Stimulated activated naive B cell treated with anti-CD40 and anti-IgM and Interleukin-4, amounts not matched to agents 10 μg/mL and 1 μg/mL and 100 μg/mL, for 72 hours (primary cell): ENCODE measurements at places on chromosomes 2 and 18.

DNA sequence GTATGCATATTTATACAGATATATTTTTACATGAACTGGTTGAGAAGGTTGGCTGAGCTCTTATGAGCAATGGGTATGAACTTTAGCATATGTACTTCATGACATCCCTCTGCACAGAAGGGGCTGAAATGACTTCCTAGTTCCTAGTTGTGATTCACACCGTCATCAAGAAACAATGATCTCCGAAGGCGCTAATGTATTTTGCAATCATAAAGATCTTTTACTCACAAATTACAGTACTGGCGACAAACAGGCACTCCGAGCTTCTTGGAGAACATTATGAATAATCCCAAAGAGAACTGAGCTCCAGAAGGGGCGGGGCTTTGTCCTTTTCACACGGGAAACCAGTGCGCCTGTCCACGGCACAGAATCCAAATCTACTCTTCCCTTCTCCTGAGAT lies 18.1 kb downstream of the BCL2 start:
- no peak for DNase-seq
- peaks cover 65% of the 10 kb centered on the region for H3K36me3 ChIP-seq
- peak overlapping the region; percentile 46 for H3K4me3 ChIP-seq
- H3K4me1 ChIP-seq: peaks cover 61% of the 10 kb centered on the region
- no peaks in the 10 kb centered on the region for H3K27me3 ChIP-seq

- H3K4me3 ChIP-seq: no peak overlapping the region
- H3K27ac ChIP-seq: no peak overlapping the region
- no peaks in the 10 kb centered on the region for H3K27me3 ChIP-seq
- DNase-seq: no peak
These were observed 204.8 kb upstream of the GALNT5 start for GRCh38 chr2:157052685-157053224.

GRCh38 chr2:112257575-112257974 lies 2.7 kb upstream of the ZC3H8 start:
- H3K36me3 ChIP-seq: peaks cover 20% of the 10 kb centered on the region
- H3K4me3 ChIP-seq: no peak overlapping the region
- DNase-seq: no peak
- peak overlapping the region; percentile 88 for H3K27ac ChIP-seq
- no peaks in the 10 kb centered on the region for H3K27me3 ChIP-seq

- H3K4me3 ChIP-seq: no peak overlapping the region
- H3K27ac ChIP-seq: no peak overlapping the region
- peaks cover 19% of the 10 kb centered on the region for H3K4me1 ChIP-seq
- DNase-seq: no peak
These were observed 11.1 kb upstream of the INO80C start for GRCh38 chr18:35508746-35509338.

GRCh38 chr18:79570266-79571201 lies 109.1 kb upstream of the CTDP1 start:
- H3K4me3 ChIP-seq: no peak overlapping the region
- H3K27me3 ChIP-seq: peaks cover 16% of the 10 kb centered on the region
- H3K4me1 ChIP-seq: peaks cover 13% of the 10 kb centered on the region
- peaks cover 20% of the 10 kb centered on the region for H3K36me3 ChIP-seq
- no peak for DNase-seq

DNA sequence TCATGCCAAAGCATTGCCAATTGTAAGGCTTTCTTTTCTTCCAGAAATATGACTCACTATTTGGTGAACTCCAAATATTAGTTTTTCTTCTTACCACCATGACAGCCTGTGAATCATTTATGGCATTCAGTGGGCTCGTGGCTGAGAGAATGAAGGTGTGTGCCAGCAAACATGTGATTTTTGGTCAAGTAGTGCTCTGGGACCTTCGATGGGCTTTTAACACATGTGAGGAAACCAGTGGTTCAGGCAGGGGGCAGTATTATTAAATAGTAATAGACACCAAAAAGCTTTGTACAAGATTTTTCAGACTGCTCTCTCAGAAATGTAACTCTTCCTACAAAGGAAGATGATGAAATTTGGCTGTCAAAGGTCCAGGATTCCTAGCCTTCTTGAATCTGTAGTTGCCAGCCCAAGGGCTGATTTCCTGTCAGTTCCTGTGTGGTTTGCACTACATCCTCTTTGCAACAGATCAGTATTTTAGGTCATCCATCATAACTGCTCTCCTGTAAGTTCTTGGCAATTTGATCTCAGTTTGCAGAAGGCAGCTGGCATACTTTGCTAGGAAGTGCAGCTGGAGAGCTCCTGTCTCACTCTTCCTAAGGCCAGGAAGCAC lies 64.3 kb downstream of the BABAM2 start:
- DNase-seq: no peak
- no peak overlapping the region for H3K4me3 ChIP-seq
- H3K36me3 ChIP-seq: peaks cover 23% of the 10 kb centered on the region
- no peaks in the 10 kb centered on the region for H3K27me3 ChIP-seq
- H3K27ac ChIP-seq: peak overlapping the region; percentile 37

DNA sequence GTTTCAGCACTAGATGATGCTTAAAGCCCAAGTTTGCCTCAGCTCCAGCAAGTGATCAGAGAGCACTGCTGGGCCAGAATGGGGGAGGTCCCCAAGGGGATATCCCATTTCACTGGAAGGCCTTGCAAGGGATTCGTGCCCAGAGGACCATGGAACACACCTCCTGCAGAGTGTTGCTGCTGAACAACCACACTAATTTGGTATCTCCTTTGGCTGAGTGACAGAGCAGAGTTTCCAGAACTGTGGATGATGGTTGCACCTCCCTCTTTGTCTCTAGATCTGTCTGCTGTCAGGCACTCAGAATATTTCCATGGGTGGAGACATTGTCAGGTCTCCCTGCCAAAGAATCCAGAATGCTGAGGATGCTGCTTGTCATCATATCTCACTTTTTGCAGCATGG lies 484.8 kb upstream of the NETO1 start:
- no peak for DNase-seq
- H3K4me3 ChIP-seq: no peak overlapping the region
- H3K27ac ChIP-seq: no peak overlapping the region
- no peaks in the 10 kb centered on the region for H3K27me3 ChIP-seq

DNA sequence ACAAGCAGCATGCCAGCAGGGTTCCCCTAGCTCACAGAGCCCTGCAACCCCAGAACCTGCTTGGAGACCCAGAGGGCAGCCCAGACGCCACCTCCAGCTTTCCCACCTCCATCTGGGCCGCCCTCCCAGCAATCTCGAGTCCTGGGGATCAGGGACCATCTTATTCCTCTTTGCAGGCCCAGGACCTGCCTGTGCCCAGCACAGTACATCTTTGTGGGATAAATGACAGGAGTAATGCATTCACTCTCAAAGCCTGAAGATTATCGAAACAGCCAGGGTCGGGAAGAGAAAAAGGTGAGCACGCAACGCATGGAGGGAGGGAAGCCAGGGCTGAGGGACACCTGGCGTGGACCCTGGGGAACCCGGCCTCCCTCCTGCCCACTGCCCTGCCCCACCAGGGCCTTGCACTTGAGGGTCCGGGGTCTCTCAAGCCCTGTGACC lies 144.1 kb downstream of the NDUFA10 start:
- H3K27me3 ChIP-seq: peaks cover 35% of the 10 kb centered on the region
- DNase-seq: no peak
- no peak overlapping the region for H3K4me3 ChIP-seq
- peaks cover 21% of the 10 kb centered on the region for H3K4me1 ChIP-seq
- no peak overlapping the region for H3K27ac ChIP-seq
- peaks cover 10% of the 10 kb centered on the region for H3K36me3 ChIP-seq

DNA sequence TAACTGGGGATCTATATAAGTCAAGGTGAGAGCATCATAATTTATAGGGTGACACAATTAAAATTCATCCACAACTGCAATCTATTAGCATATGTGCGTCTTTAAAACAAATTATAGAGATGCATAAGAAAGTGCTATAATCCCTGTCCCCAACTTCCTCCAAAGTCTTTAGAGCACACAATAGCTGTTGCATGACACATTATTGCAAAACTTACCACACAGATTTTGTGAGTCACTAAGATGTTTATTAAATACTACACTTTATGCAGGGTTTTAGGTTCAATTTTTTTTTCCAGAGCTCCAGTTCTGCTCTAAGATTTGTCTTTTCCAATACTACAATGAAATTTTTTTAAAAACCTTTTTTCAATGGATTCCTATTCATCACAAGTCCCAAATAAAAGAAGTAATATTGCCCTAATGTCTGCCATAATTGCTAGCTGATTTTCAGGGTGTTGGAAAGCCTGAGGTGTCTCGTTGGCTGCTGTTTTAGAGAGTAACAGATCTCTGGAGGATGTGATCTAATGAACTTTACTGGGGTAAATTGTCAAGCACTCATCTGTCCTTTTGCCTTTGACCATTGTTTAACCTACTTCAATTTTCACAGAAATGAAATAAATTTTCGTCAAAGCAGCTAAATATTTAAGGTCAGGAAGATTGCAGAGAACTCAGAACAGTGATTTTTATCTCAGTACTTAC lies 250.5 kb upstream of the NETO1 start:
- no peak overlapping the region for H3K27ac ChIP-seq
- no peak for DNase-seq
- no peaks in the 10 kb centered on the region for H3K36me3 ChIP-seq
- H3K4me3 ChIP-seq: no peak overlapping the region
- H3K4me1 ChIP-seq: peaks cover 8% of the 10 kb centered on the region
- H3K27me3 ChIP-seq: no peaks in the 10 kb centered on the region

- no peaks in the 10 kb centered on the region for H3K27me3 ChIP-seq
- H3K27ac ChIP-seq: peak overlapping the region; percentile 92
- H3K4me3 ChIP-seq: peak overlapping the region; percentile 62
- peaks cover 41% of the 10 kb centered on the region for H3K36me3 ChIP-seq
These were observed 245.3 kb downstream of the STK39 start for GRCh38 chr2:168002021-168002553.

DNA sequence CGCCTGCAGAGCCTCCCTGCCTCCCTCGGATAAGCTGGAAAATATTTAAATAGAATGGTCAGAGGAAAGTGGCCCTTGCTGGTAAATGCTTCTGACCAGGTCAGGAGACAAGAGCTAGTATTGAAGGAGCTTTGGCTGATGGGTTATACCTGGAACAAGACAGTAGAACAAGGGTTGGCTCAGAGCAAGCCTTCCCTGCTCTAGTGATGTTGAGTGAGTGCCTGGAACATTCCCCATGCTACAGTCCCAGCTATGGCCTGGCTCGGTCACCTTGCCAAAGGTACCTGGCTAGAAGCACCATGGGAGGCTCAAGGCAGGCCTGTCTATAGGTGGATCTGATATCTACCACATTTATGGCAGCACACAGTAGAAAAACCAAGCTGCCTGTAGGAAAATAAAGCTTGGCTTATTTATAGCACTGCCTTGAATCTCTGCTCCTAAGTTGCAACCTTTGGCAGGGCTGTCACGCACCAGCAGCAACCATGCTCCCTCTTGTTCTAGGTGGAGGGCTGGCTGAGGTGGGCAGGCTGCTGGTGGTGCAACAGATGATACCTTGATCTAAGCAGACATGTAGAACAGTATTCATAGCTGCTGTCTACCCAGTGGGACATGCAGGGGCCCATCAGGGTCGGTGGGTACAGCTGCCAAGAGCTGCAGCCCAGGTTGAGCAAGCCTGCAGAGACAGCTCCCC lies 66.7 kb upstream of the BCL2L11 start:
- no peak for DNase-seq
- H3K27me3 ChIP-seq: no peaks in the 10 kb centered on the region
- no peaks in the 10 kb centered on the region for H3K36me3 ChIP-seq
- H3K4me1 ChIP-seq: peaks cover 96% of the 10 kb centered on the region
- peak overlapping the region; percentile 92 for H3K27ac ChIP-seq
- no peak overlapping the region for H3K4me3 ChIP-seq

DNA sequence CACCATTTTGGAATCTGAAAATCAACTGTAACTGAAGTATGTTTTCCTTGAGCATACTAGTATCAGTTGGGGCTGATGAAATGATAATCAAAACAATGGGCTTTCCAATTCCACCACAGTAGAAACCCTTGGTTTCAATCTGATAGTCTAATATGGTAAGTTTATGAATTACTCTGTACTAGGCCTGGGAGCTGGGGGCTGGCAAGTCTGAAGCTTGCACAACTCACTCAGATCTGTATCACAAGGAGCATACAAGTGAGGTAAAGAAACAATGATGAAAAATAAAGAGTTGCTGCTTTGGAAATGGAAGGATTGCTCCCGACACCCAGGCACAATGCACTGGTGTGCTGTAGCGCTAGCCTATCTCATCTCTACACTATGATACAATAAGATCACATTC lies 19.4 kb downstream of the ZEB2 start:
- peaks cover 31% of the 10 kb centered on the region for H3K36me3 ChIP-seq
- DNase-seq: no peak
- H3K4me1 ChIP-seq: peaks cover 49% of the 10 kb centered on the region
- no peaks in the 10 kb centered on the region for H3K27me3 ChIP-seq

DNA sequence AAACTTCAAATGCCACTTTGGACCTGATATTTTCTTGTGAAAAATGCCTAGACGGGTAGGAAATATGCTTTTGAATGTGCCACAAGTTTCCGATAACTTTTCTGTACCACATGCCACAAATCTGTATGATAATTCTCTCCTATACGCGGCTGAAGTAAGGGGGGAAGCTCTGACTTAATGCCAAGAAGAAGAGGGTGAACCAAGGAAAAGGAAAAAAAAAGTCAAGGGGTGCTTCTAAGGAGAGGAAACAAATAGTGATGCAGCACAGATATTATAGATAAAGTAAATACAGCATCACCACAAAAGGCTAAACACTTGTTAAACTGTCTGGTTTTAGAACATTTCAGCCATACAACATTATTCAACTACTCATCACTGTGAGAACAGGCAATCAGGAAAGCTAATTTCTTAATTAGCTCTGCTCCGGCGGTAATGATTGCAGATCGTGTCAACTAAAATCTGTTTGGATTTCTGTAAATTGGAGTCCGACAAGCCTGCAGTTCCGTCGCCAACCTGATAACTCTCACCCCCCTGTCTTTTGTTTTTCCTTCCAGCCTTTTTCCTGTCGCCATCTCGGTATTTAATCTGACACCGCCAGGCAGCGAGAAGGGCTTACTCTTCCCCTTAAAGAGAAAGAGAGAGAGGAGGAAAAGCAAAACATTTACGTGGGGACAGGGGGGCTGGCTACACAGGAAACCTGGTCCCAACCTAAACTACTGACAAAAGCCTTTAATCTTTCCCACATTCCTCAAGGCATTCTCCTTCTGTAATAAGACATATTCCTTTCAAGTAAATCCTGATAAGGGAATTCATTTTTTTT lies 67.5 kb downstream of the ZEB2 start:
- peak overlapping the region; percentile 26 for H3K27ac ChIP-seq
- H3K4me3 ChIP-seq: peak overlapping the region; percentile 79
- H3K36me3 ChIP-seq: peaks cover 10% of the 10 kb centered on the region
- peaks cover 54% of the 10 kb centered on the region for H3K4me1 ChIP-seq
- DNase-seq: no peak
- H3K27me3 ChIP-seq: no peaks in the 10 kb centered on the region

- no peaks in the 10 kb centered on the region for H3K27me3 ChIP-seq
- H3K4me1 ChIP-seq: peaks cover 44% of the 10 kb centered on the region
- H3K36me3 ChIP-seq: peaks cover 3% of the 10 kb centered on the region
- no peak overlapping the region for H3K27ac ChIP-seq
- H3K4me3 ChIP-seq: no peak overlapping the region
These were observed 53.1 kb downstream of the MTCL1 start for GRCh38 chr18:8758466-8758865.
